COR-L47 (cell line): ENCODE measurements at places on chromosomes 6 and 20.
A peak's percentile ranks its signal among the peaks of the same experiment; 100 is the strongest.

GRCh38 chr6:111107589-111107988 lies 20.3 kb downstream of the SLC16A10 start:
- DNase-seq = no peak

- peak; percentile 15 for DNase-seq
Observed at GRCh38 chr6:36443471-36444428, 950 bp downstream of the KCTD20 start.

- DNase-seq = no peak
Observed at GRCh38 chr6:160015778-160016684, 47.1 kb downstream of the IGF2R start.

DNA sequence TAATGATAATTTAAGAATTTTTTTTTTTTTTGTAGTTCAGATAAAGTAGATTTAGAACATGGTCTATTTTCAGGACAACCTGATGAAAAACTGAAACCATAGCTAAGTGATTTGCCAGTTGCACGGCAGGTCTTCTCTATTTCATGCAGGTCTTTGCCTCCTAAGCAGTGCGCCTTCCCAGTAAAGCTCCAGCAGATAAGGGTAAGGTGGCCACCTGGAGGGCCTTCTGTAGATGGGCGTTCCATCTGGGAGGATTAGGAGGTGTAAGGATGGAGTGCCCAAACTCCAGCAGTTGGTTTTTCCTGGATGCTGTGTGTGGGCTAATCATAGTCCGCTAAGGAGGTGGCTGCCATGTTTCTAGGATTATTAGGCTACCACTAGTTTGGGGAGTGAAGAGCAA lies 107.1 kb downstream of the ARID1B start:
- no peak for DNase-seq

- DNase-seq = no peak
Observed at GRCh38 chr20:57188576-57189079, 77.8 kb downstream of the BMP7 start.

- DNase-seq = no peak
Observed at GRCh38 chr6:44150317-44150917, 8.2 kb upstream of the CAPN11 start.

- DNase-seq = no peak
Observed at GRCh38 chr6:83096791-83097190, 29.3 kb downstream of the DOP1A start.

DNA sequence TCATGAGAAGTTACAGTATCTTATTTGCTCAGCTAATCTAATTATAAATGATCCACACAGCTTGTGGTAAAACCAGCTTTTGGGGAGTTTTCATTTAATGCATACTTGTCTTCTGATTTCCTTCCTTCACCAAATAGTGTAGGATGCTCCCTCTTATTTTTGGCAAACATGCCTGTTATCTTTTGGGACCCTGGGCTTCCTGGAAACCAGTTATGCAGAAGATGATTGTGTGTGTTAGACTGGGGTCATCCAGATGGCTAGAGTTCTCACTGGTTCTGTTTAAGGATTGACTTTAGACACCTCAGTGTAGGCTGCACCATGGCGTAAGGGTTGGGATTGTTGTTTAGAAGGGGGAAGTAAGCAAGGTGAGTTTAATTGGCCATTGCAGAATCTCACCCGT lies 61.3 kb downstream of the PTPN1 start:
- DNase-seq = no peak

- DNase-seq = peak; percentile 17
Observed at GRCh38 chr6:12069891-12070529, 57.9 kb downstream of the HIVEP1 start.

GRCh38 chr6:156980515-156980914 lies 203.3 kb downstream of the ARID1B start:
- DNase-seq = no peak

GRCh38 chr6:42147138-42147562 lies 4.7 kb upstream of the C6orf132 start:
- DNase-seq = no peak

DNA sequence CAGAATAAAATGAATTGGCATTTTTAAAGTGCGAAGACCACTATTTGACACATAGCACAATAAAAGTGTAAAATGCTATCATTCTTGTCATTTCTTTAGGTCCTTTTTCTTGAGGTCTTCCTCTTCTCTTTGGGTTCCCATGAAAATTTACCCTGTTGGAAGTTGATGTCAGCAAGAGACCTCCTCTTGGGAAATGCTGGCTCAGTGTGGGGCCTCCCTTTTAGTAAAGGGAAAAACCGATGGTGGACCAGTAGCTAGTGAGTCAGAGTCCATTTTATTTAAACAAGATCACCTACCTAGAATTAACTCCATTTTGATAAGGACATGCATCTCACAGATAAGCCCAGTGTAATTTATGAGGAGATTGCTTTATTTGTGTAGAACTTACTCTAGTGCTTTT lies 37.7 kb upstream of the HLA-C start:
- DNase-seq = no peak

GRCh38 chr6:24719125-24719971 lies at the start of gene C6orf62:
TSS of gene C6orf62 (minus strand) at chr6:24719154. CDS start at chr6:24718668, 486 bp downstream.
- no peak for DNase-seq

DNA sequence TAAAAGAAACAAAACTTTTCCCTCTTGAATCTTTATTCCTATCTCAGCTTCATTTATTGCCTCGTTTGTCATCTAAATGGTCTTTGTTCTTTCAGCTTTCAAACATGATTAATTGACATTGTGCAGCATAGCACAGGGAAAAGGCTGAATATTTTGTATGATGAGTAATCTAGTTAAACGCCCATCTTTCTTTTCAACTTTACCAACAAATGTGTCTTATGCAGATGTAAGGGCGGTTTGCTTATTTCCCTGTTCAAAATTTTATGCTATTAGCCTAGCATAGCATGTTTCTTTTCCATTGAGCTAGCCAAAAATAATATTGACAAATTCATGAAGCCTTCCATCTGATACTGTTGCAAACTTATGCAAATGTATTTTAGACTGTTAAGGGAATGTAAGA lies 176.4 kb upstream of the AKAP12 start:
- no peak for DNase-seq

- no peak for DNase-seq
Observed at GRCh38 chr6:63346217-63346835, 26.5 kb upstream of the LGSN start.

GRCh38 chr6:12842114-12842513 lies 125.5 kb downstream of the PHACTR1 start:
- no peak for DNase-seq

DNA sequence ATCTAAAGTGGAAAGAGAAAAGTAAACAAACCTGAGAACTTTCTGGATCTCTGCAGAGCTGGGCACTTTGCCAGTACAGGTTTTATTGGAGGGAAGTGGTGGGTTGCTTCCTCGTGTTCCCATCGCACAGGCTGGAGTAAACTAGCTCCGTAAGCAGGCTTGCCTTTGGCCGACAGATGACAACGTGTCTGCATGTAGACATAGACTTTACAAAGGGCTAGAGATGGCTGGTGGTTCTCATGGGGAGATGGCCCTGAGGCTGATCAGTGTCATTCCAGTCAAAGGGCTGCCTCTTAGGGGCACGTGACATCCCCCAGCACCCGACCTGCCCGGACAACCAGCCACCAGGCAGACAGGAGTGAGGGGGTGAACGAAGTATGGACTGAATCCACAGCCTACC lies 98.8 kb downstream of the YTHDF1 start:
- no peak for DNase-seq

- DNase-seq = no peak
Observed at GRCh38 chr20:58054780-58055373, 173.6 kb downstream of the ANKRD60 start.

- no peak for DNase-seq
Observed at GRCh38 chr20:58235010-58235409, 6.6 kb upstream of the ANKRD60 start.

- no peak for DNase-seq
Observed at GRCh38 chr6:125104425-125104824, 49.1 kb upstream of the TPD52L1 start.

DNA sequence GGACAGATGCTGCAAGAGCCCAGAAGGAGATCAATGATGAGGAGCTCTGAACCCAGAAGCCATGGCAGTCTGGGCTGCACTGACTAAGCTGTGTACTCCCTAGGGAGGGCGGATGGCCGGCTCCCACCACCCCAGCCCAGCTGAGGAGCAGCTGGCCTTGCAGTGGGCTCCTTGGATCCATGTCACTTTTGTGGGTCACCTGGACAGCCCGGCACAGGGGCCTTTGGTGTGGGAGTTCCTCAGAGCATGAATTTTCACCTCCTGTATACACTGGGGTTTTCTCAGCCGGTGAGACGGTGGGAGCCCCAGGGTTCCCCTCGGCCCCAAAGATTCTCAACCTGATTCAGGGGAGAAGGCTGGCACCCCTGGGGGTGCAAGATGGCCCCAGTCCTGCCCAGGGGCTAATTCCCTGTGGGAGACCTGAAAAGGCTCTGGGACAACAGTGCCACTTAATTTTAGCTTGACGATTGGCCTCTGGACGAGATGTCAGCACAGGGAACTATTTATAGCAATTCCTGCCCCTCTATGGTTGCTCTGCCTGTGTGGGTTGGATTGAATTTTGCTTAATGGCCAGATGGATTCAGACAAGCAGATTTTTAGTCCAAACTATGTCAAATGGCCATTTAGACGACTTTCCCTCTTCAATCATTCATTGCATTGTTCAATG lies 121.6 kb upstream of the PMEPA1 start:
- DNase-seq = no peak

GRCh38 chr6:136647363-136647852 lies 97.2 kb upstream of the MAP7 start:
- DNase-seq = no peak

DNA sequence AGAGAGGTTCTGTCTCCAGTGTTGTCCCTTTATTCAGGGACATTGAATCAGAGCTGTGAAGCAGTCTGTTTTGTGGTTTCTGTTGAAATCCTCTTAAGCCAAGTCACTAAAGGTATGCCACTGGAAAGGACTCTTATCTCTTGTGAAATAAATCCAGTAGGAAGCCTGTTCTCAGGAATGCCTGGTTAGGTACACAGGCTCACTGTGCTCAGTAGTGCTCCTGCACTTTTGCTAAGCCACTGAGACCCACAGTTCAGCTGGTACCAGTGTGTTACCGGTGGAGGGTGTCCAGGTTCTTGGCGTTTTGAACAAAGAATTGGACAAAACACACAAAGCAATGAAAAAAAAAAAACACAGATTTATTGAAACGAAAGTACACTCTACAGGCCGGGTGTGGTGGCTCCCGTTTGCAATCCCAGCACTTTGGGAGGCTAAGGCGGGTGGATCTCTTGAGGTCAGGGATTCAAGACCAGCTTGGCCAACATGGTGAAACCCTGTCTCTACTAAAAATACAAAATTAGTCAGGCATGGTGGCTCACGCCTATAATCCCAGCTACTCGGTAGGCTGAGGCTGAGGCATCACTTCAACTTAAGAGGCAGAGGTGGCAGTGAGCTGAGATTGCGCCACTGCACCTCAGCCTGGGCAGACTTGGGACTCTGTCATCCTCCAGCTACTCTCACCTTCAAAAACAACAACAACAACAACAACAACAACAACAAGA lies 186.1 kb downstream of the JARID2 start:
- no peak for DNase-seq

DNA sequence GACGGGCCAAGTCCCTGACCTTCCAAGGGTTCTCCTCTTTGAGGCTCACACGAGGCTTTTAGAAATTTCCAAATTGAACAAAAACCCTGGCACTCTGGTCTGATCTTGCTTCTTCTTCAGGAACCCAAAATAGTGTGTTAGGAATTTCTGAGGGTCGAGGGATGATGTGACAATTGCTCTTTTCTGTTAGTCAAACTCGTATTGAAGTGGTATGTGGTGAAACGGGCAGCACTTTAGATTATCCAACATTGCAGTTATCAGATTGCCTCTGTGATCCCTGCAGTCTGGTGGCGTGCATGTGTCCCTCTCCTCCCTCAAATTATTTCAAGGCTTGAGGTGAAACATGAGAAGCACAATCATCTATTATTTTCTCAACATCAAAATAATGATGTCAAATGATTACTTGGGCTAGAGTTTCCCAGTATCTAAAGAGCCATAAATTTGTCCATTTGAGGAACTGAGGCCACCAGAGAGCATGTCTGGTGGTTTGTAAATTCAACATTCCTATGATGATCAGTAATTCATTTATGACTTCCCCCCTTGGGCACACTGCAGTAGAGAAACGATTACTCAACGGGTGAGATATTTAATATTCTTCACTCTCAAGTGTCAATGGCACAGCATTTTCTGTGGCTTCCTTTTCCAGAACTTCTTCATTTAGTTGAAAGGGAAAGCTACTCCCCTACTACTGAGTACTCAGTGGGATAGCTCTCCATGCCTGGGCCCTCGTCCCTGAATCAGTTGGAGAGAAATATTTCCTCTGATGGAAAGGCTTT lies 308.6 kb upstream of the MAP3K7 start:
- DNase-seq = no peak

DNA sequence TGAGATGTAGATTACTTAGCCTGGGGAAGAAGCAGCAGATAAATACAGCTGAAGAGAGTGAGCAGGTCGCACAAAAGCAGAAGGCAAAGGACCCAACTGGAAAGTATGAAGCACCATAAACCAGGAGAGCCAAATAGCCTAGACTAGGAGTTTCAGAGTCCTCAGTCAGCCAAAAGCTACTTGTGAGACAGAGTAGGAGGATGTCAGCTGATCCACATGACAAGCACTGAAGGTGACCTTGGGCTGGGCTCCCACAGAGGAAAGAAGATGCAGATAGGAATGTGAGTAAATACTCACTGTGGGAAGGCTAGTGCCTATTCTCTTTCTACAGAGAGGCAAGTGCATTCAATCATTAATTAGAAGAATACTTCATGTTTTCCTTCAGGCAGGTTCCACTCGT lies 274.0 kb upstream of the POU3F2 start:
- DNase-seq = no peak
